ENCODE measurements at places on chromosomes 7 and 10.
A peak's percentile ranks its signal among the peaks of the same experiment; 100 is the strongest.

DNA sequence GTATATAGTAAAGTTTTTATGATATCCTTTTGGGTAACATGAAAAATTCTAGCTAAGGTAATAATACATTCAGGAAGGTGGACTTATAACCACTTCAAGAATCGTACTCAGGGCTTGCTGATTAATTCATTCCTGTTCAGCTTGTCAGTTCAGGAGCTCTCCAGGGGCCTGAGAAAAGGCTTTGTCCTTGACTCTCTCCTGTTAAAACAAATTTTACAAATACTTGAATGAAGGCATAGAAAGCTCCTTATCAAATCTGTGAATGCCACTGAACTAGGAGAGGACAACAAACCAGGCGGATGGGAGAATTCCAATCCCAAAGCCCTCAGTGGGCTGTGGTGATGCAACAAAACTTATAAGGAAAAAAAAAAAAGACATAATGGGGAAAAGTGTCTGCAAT is 354.5 kb upstream of the ZMIZ1 start:
- no peak for DNase-seq

DNA sequence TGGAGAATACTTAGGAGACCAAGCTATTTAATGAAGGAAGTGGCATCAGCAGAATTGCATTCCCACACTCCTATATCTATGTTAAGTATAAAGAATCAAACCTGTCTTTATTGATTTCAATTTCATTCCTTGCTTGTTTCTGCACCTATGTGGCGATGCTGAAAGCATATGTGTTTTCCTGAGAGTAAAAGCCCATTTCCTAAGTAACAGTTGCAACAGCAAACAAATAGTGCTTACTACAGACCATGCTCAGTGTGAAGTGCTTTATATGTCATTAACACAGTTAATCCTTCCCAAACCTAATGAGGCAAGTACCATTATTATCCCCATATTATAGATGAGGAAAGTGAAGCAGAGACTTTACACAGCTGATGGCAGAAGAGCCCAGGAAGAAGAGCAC is 552.1 kb downstream of the PARD3 start:
- DNase-seq = no peak

DNA sequence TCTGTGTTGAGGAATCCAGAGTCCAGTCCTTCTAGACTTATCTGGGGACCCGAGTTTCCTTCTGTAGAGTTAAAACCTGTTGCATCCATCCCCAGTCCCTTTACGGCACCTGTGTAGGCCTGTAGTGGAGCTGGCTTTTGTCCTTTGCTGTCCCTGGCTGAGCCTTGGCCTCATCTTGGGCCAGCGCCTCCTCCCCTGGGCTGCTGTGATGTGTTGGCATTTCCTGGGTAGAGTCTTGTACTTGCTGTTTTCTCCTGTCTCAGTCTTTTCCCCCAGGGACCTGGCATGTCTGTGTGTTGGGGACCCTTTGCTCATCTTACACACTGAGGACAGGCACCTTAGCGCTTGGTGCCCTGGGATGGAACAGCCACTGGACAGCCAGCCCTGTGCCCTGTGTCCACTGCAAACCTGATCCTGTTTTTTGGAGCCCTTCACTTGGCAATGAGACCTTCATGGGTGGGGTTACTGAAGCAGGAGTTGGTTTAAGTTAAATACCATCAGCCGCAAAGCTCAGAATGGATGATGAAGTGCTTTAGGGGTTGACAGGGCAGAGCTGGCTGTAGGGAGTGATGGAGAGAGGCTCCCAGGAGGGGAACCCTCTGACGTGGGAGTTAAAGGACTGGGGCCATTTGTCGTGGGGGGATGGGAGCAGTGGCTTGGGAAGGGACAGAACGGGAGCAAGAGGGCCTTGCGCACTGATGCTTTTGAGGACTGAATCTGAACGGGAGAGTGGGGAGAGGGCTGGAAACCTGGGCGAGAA is 50.9 kb downstream of the CUX1 start:
- DNase-seq = no peak

DNA sequence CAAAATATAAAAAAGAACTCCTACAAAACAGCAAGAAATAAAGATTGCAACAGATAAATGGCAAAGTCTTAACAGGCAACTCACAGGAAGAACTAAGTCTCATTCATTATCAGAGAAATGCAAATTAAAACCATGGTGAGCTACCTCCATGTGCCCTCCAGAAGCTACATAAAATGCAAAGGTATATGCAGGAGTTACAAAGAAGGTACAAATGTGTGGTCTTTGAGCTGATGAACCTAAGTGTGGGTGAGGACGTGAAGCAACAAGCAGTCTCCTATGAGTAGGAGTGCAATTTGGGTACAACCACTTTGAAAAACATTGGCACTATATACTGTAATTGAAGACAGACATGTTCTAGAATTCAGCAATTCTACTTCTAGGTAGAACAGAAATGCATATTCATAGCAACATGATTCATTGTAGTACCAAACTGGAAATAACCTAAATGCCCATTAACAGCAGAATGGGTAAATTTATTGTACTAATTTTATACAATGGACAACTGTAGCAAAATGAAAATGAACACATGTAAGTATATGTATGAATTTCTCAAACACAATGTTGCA is 61.6 kb upstream of the KCNMA1 start:
- DNase-seq = no peak

DNA sequence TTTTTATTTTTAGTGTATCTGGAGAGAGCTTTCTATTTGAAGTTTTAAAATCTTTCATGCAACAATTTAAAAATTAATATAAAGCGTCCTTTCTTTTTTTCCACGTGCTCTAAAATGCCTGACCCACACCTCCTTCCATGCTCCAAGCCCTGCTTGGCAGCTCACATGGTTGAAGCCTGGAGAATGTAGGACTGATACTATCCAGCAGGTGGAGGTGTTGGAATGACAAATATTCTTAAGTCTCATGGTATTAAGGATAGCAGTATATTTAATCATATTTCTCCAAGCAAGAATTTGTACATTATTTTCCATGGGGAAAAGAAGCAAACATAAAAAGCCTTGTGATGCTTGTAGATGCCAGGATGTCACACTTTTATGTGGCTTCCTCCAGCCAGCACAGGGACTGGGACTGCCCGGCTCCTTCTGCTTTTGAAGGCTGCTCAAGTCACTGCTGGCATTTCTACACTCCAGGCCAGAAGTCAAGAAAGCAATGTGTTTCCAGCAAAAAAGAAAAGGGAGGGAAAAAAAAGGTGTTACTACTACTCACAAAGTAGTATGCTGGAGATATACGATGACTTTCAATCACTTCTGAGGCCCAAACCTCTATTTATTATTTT is 49.7 kb downstream of the BZW2 start:
- DNase-seq = peak; percentile 25

Data from HuH-7.5 (cell line).